GM04504 (cell line): ENCODE measurements at places on chromosomes 1 and 21.

- no peak for DNase-seq
Observed at GRCh38 chr1:76607717-76608116, 259.6 kb upstream of the ST6GALNAC5 start.

DNA sequence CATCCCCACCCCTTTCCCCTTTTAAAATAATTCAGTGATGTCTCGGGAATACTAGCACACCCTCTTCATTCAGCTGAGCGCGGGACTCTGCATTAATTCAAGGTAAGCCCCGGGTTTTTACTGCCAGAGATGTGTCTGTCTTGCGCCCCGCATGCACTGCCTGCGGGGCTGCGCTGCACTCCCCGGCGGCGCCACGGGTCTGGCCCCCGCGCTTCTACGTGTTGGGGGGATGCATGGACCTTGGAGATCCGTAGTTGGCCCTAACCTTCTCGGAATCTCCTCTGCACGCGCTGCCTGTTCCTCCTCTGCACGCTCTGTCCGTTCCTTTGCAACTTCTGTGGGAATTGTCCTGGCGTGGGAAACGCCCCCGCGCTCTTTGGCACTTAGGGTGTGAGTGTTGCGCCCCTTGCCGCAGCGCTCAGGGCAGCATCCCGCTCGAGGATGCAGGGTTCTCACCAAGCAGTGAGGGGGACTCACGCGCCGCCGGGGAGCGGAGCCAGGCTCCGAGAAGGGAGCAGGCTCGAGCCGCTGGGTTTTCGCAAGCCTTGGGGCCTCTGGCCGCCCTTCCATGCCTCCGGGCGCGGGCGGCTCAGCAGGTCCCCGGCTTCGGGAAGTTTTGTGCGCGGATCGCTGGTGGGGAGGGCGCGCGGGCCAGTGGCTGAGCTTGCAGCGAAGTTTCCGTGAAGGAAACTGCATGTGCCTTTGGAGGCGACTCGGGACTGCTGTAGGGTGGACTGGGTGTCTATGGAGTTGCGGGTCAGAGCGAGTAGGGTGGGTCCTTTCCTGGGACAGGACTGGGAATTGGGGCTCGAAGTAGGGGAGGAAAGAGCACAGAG lies 165.1 kb upstream of the CACNA1E start:
- DNase-seq: no peak

DNA sequence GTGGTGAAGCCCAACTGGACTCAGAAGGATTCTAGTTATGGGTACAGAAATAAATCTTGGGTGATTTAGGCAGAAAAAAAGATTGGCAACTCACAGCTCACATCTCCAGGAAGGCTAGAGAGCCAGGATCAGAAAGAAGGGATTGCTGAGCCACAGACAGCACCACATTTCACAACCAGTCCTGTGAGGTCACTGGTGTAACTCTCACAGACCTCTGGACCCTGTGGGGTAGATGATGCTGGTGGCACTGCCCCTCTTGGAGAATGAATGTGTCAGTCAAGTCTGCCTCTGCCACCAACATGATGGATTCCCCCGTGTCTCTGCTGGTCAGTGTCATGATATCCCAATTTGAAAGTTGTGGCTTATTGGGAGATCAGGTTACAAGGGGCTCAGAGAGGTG lies 70.9 kb upstream of the HMCN1 start:
- no peak for DNase-seq

- DNase-seq: no peak
Observed at GRCh38 chr1:182303778-182304177, 87.8 kb downstream of the GLUL start.

DNA sequence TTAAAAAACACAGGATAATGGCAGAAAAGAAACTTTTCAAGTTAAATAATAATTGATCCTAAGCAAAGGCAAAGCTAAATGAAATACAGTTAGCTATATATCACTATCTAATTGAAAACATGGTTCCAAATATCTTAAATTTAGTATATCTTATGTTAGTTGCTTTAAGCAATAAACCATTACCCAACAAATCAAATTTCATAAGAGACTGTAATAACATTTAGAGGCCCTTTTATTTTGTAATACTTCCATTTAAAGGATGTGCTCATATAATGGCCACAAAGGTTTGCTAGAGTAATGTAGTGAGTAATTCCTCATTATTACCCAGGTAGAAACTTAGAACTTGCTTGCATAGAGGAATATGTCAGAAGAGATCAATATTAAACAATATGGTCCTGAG lies 32.3 kb downstream of the RPL5 start:
- DNase-seq: no peak

DNA sequence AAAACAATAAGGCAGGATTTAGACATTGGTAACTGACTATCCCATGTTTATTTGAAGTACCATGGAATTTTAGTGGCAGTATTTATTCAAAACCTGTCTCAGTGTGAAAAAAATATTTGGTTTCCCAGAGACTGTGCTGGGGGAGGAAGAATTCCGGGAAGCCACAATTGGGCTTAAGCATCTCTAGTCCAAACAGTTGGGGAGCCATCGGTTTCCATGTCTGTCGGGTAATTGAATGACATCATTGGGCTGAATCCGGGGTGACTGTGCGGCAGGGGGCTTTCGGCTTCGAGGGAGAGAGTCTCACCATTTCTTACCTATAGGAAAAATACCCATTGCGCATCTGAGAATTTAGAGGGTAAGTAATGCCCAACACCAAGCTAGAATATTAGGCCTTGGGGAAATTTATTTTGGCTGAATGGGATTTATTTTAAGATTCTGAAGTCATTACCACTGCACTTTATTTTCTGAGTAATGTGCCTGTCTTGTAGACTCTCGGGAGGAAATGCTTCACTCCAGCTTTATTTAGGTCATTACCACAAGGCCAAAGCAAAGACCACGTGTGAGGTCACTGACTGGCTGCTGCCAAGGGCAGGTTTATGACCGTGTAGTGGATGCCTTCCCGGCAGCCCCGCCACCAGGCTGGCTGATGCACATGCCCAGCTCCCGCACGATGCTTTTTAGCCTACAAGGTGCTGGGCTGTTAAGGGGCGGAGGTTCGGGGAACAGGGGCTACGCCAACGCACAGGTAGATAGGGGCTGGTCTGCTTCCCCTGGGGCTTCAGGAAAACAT lies 23.1 kb upstream of the UMODL1 start:
- peak; percentile 90 for DNase-seq

GRCh38 chr1:56798053-56798471 lies 21.1 kb downstream of the FYB2 start:
- no peak for DNase-seq

DNA sequence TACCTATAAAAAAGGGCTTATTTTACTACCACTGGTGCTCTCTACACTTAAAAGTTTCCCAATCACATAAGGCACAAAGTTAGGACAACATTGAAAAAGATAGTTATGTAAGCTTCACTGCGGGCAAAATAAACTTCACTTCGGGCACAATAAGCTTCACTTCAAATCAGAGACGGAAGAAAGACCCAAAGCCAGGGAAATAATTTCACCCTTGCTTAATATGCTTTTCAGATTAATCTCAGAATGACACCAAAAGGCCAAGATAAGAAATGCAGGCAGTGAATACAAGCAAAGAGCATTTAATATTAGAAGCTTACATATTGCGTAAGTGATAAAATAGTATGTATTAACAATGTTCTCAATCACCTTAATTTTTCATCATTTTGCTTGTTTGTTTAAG lies 444.2 kb downstream of the SETD4 start:
- DNase-seq: peak; percentile 29

- peak; percentile 38 for DNase-seq
Observed at GRCh38 chr21:28294051-28294450, 698.6 kb downstream of the LTN1 start.

GRCh38 chr1:198604975-198605374 lies 33.9 kb upstream of the PTPRC start:
- no peak for DNase-seq

DNA sequence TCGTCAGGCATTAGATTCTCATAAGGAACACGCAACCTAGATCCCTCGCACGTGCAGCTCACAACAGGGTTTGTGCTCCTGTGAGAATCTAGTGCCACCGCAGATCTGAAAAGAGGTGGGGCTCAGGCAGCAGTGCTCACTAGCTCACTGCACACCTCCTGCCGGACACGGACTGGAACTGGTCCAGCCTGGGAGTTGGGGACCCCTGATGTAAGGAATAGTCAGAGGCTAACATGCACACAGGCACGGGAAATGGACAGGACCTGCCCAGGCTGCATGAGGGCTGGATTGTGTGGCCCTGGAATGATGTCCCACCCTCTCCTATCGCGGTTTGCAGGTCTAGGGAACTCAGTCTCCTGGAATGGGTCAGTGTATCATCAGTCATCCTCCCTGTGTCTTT lies 23.2 kb upstream of the MX1 start:
- no peak for DNase-seq

GRCh38 chr1:12715896-12716437 lies at the start of gene AADACL3:
Gene AADACL3 (plus strand): TSS chr1:12716110. CDS start chr1:12716177, 67 bp downstream.
- DNase-seq: no peak

- DNase-seq: peak; percentile 31
Observed at GRCh38 chr1:201275253-201275666, 8.0 kb upstream of the PKP1 start.

DNA sequence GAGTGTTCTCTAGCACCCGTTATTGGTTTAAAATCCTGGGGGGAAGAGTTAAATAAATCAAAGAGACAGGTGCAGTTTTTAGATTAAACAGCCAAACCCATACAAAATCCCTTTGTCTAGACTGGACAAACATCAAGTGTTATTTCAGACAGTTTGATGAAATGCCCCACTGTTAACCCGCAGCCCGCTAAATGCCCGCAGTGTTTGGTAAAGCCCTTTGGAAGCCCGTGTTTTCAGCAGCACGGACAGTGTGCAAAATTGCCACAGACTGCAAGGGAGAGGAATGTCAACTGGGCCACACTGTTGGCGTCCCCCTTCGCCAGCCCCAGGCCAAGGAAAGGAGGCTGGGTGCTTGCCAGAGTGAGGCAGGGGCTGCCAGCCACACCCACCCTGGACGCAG lies 26.6 kb downstream of the AJAP1 start:
- no peak for DNase-seq

- peak; percentile 50 for DNase-seq
Observed at GRCh38 chr1:230186003-230186863, 119.2 kb downstream of the GALNT2 start.

DNA sequence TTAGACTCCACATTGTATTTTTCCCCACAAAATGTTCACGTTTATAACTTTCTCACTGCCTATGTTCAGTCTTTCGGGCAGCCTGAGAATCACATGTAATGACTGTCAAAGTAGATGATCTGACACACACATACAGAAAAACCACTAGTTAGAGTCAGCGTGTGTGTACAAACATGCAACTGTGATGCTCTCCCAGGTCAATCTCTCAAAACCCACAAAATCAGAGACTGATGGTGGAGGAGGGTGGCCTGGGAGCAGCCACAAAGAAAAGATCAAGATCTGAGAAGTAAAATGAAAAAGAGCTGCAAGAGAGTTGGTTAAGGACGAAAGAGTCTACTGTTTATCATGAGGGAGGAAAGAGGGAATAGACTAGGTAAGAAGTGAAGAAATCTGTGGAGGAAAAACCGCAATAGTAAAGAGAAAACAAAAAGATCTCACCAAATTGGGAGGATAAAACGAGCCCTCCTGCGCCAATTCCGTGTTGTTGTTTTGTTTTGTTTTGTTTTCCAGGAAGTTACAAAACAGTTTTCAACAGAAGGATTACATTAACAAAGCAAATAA lies 2.3 kb downstream of the EGLN1 start:
- no peak for DNase-seq

DNA sequence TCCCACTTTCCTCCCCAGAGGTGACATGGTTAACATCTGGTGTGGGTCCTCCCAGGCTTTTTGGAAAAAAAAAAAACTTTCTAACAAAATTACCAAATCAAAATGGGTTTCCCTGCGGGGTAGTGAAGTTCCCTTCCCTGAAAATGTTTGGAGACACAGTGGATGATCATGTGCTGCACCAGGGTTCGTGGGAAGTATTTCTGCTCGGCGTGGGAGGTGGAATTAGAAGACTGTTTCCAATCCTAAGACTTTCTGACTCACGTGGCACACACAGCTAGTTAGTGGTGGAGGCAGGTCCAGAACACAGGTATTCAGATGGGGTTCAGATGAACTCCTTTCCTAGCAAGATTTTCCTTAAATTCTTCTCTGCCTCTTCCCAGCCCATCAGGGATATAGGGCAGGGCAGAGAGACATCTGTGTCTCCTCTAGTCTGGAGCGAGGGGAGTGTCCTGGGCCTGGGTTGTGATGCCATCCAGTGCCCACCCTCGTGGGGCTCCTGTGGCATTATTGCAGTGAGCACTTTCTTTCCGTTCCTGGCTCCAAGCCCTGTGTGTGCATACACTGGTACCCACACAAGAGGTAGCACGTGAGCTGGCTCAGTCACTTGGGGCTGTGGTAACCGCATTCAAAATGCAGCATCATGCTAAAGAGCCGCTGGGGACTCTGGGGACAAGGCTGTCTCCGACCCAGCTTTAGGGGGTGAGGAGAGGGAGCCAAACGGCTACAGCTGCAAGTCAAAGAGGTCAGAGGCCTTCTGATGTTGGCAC lies 27.5 kb downstream of the KCNC4 start:
- DNase-seq: no peak

GRCh38 chr1:31373056-31373896 lies at the start of gene FABP3:
Gene FABP3 (minus strand): TSS chr1:31373076. CDS start chr1:31373014, 62 bp downstream.
- peak; percentile 35 for DNase-seq

- DNase-seq: no peak
Observed at GRCh38 chr21:43762303-43763128, 13.6 kb downstream of the CSTB start.

GRCh38 chr1:41482001-41482765 lies 2.3 kb downstream of the EDN2 start:
- no peak for DNase-seq

GRCh38 chr1:148290881-148291280 lies 138.8 kb upstream of the NBPF11 start:
- no peak for DNase-seq

DNA sequence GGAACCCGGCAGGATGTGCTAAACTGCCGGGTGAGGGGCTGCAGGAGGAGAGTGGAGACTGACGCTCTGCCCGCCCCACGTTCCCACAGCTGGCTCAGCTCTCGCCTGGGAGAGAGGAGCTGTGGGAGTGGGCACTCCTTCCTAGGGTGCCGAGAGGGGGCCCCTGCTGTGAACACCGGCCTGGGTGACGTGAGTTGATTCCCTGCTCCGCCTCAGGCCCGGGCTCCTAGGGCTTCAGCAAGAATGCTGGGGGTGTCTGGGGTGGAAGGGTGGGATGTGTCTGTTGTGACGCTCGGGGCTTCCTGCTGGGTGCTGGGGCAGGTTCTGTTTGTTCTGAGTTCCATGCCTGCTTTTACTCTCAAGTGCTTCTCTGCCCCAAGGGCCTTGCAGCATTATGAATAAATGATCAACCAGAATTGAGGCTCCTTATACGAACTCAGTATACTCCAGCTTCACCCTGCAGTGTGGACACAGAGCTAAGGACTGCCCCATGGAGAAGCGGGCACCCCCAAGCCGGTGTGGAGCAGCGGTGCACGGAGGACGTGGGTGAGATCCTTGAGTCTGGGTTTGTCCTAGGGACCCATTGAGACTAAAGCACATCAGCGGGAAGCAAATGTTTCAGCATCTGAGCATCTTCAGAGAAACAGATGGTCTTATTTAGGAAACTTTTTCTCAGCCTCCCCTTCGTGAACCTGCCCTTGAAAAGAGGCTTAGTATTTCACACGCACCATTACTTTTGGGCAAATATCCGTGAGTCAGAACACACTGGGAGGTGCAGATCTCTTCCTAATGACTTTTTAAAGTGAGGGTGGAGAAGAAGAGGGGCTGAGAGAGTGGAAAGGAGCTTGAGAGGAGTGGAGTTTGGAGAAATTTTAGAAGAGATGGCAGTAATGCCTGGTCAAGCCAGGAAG lies 41.7 kb downstream of the SYT6 start:
- no peak for DNase-seq
